Stimulated activated CD4-positive, alpha-beta T cell treated with anti-CD3 and anti-CD28 coated beads, Interleukin-1b, Interleukin-23, amount 100 ng/mL, for 1 hour (primary cell): ENCODE measurements at places on chromosomes 7 and 10.

GRCh38 chr7:22783421-22783820 is 39.2 kb downstream of the TOMM7 start:
- DNase-seq: no peak

- no peak for DNase-seq
These were observed 32.1 kb upstream of the GTF2I start for GRCh38 chr7:74625446-74625845.

DNA sequence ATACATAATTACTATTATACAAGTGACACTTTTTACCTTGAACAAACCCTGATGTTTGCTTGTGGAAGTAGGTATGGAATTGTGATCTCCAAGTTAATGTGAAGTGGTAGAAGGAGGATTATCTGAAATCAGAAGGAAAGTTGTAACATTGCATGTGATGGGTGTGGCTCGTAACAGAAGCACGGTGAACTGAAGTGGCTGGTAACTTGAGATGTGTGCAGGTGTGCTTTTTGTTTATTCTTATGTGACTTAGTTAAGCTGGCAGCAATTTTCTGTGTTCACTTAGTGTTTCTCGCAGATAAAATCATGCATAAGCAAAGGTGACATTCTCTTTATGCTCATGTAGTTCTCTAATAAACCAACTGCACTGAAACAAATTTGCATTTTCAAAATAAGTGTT is 82.3 kb downstream of the ZEB1 start:
- no peak for DNase-seq

GRCh38 chr10:130618647-130619046 is 482.5 kb downstream of the GLRX3 start:
- no peak for DNase-seq

GRCh38 chr10:49076319-49076718 is 39.0 kb downstream of the VSTM4 start:
- no peak for DNase-seq

DNA sequence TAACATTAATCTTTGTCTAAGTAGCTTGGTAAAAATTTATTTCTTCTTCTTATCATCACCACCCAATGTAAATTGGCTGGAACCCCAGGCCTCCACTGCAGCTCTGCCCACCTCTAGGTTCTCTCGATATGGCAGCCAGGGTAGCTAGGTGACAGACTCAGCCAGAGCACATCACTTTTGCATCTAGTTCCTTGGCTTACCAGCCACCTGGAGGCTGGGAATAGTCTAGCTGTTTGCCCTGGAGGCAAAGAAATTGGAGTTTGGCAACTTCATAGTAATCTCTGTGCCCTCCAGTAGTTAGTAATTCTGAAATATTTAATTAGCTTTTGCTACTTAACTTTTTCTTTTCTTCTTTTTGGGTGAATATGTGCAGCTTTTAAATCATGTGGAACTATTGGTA is 9.4 kb downstream of the IFRD1 start:
- no peak for DNase-seq

- no peak for DNase-seq
These were observed 194.3 kb downstream of the TPK1 start for GRCh38 chr7:144641389-144642044.

GRCh38 chr10:95395947-95396449 is 105.2 kb upstream of the PDLIM1 start:
- no peak for DNase-seq
